AG04449 (cell line): ENCODE measurements at places on chromosomes 2 and 18.

GRCh38 chr18:35695803-35696202 lies 114.3 kb downstream of the GALNT1 start:
- no peak for DNase-seq

GRCh38 chr18:34358923-34359322 lies 134.2 kb upstream of the NOL4 start:
- DNase-seq: no peak

GRCh38 chr18:58593938-58594337 lies 35.0 kb downstream of the ALPK2 start:
- no peak for DNase-seq

- no peak for DNase-seq
Observed at GRCh38 chr2:40129725-40130124, 322.2 kb downstream of the SLC8A1 start.

DNA sequence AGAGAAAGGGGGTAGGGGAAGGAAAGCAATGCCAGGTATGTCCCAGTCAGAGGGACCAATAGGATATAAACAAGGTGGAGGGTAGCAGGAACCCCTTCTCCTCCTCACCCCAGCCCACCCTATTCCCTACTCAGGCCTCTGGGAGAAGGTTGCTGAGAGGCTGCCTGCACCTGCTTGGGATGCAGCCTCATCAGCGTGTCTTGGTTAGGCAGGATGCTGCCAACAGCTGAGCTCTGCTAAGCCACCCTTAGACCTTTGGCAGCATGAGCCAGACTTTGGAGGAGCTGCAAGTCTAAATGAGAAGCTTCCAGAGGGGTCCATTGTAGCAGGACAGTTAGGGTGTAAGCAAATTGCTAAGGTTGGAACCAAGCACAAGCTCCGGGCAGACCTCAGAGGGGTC lies 38.2 kb upstream of the CAB39 start:
- DNase-seq: no peak

DNA sequence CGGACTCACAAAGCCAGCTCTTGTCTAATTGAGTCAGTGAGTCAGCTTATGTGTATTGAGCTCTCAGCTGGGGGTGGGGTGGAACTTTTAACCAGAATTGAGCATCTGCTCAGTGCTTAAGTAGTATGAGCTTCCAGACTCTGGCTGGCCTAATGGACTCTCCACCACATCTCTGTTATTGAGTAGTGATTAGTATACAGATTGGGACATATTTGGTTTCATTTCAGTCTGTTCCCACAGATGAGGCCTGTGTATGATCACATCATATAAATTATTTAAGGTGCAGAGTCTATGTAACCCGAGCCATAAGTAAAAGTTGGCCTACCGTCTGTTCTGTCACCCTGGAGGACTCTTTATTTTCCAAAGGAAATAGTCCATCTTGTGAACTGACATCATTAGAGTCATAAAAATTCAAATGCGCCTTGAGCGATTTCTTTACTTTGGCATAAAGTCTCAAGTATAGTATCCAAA lies 152.1 kb downstream of the THSD7B start:
- no peak for DNase-seq

- no peak for DNase-seq
Observed at GRCh38 chr2:207683438-207683837, 28.0 kb upstream of the CCNYL1 start.
